A549 treated with DMSO at 1 μM for 4 hours (cell line): ENCODE measurements at places on chromosomes 1 and 21. TPM values are rescaled to one million over a fixed set of nuclear protein-coding genes. Genes with fewer than 3 reads are reported as not detected.

The CRB1 gene
- total RNA-seq: not detected in 5 replicates

The GSTM5 gene
- not detected in 5 replicates for total RNA-seq

The CENPF gene
- total RNA-seq: 73.7 to 85.6 TPM (median 80.3 TPM) in 5 replicates

The CD48 gene
- not detected in 5 replicates for total RNA-seq

The SPATA45 gene
- total RNA-seq: 0.39 TPM in 1 of 5 replicates, not detected in the others

The C1orf226 gene
- 0.73 to 1.1 TPM (median 0.78 TPM) in 5 replicates for total RNA-seq

The SPRR1B gene
- total RNA-seq: not detected in 5 replicates
